ENCODE measurements at places on chromosomes 12 and 14. TPM values are rescaled to one million over a fixed set of nuclear protein-coding genes. Genes with fewer than 3 reads are reported as not detected.
A peak's percentile ranks its signal among the peaks of the same experiment; 100 is the strongest.

GRCh38 chr12:122932207-122932606, 34.1 kb downstream of the ABCB9 start:
- no peak for DNase-seq

GRCh38 chr14:77641534-77642341, 25.3 kb upstream of the SPTLC2 start:
- peak; percentile 80 for DNase-seq

GRCh38 chr12:62720661-62721330, 214.2 kb downstream of the PPM1H start:
- peak; percentile 94 for DNase-seq

- DNase-seq, result no peak
Observed at GRCh38 chr14:59186306-59186705, 2.2 kb upstream of the DAAM1 start.

The VDR gene
- 1.2 TPM for total RNA-seq

The KLHDC2 gene
- total RNA-seq, result 94.7 TPM
